Esophagus muscularis mucosa (tissue), 4 donors: ENCODE measurements at places on chromosomes 12 and 14. TPM values are rescaled to one million over a fixed set of nuclear protein-coding genes. Genes with fewer than 3 reads are reported as not detected.
A peak's percentile ranks its signal among the peaks of the same experiment; 100 is the strongest.

CCDC85C gene
- 17.9 TPM for total RNA-seq

CLEC1A gene
- 1.7 TPM for total RNA-seq

DLK1 gene
- total RNA-seq: not detected

DNA sequence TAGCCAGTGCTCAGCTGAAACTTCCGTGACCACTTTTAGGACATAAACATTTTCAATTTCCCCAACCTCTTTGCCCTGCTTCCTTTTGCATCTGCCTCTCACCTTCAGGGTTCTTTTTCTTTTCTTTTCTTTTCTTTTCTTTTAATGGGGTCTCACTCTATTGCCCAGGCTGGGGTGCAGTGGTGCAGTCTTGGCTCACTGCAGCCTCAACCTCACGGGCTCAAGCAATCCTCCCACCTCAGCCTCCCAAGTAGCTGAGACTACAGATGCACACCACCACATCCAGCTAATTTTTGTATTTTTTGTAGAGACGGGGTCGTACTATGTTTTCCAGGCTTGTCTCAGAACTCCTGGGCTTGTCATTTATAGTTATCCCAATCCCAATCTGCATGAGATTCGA lies 4.7 kb upstream of the LRP10 start:
- no peaks in the 10 kb centered on the region for H3K36me3 ChIP-seq
- H3K4me1 ChIP-seq: peaks cover 25% of the 10 kb centered on the region
- no peak overlapping the region for H3K27ac ChIP-seq
- no peaks in the 10 kb centered on the region for H3K27me3 ChIP-seq
- no peak overlapping the region for H3K4me3 ChIP-seq

GRCh38 chr12:25771041-25771440 lies 187.4 kb upstream of the RASSF8 start:
- H3K27me3 ChIP-seq: no peaks in the 10 kb centered on the region
- no peaks in the 10 kb centered on the region for H3K36me3 ChIP-seq
- no peak overlapping the region for H3K27ac ChIP-seq
- DNase-seq: no peak
- no peaks in the 10 kb centered on the region for H3K4me1 ChIP-seq

- H3K27ac ChIP-seq: peak overlapping the region; percentile 78
- no peaks in the 10 kb centered on the region for H3K27me3 ChIP-seq
- H3K4me3 ChIP-seq: peak overlapping the region; percentile 69
- H3K36me3 ChIP-seq: no peaks in the 10 kb centered on the region
- no peak for DNase-seq
These were observed 1.3 kb downstream of the HOXC5 start for GRCh38 chr12:54033980-54034784.

- no peak for DNase-seq
- no peak overlapping the region for H3K27ac ChIP-seq
- H3K27me3 ChIP-seq: no peaks in the 10 kb centered on the region
These were observed 2.6 kb upstream of the CNOT2 start for GRCh38 chr12:70240673-70241072.

GRCh38 chr12:630656-631632 lies 32.3 kb downstream of the NINJ2 start:
- no peak for DNase-seq
- H3K27ac ChIP-seq: peak overlapping the region; percentile 82
- H3K4me3 ChIP-seq: peak overlapping the region; percentile 23
- H3K36me3 ChIP-seq: no peaks in the 10 kb centered on the region

GRCh38 chr14:90293766-90294730 lies 37.7 kb downstream of the NRDE2 start:
- DNase-seq: no peak
- H3K4me1 ChIP-seq: peaks cover 1% of the 10 kb centered on the region
- no peaks in the 10 kb centered on the region for H3K27me3 ChIP-seq
- H3K27ac ChIP-seq: no peak overlapping the region

DNA sequence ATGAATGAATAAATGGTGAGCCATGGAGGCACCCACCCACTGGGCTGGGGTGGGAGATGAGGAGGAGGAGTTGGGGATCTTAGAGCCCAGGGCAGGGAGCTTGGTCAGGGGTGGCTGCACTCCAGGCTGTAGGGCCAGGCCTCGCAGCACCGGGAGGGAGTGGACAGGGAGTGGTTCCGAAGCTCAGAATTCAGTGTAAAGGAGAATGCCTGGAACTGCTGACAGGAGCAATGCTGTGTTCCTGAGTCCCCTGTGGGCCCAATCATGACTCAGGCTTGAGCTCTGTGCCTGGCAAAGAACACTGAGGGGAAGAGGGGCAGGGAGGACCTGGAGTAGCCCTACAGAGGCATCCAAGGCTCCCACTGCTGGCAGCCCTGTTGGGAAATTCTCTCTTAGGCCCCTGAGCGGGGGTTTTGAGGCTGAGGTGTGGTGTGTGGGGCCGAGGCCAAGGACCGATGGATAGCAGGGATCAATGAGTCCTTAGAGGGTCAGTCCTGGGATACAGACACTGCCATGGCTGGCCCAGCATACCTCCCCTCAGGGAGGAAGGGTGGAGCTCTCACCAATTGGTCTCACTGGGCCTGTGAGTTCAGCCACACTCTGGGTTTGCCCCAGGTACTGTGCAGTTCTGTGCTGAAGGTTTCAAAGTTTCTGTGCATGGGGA lies 9.5 kb upstream of the RABGGTA start:
- H3K4me3 ChIP-seq: no peak overlapping the region
- no peak for DNase-seq
- H3K4me1 ChIP-seq: no peaks in the 10 kb centered on the region
- no peak overlapping the region for H3K27ac ChIP-seq
- no peaks in the 10 kb centered on the region for H3K27me3 ChIP-seq
- H3K36me3 ChIP-seq: no peaks in the 10 kb centered on the region

- no peaks in the 10 kb centered on the region for H3K36me3 ChIP-seq
- H3K4me3 ChIP-seq: no peak overlapping the region
- H3K27me3 ChIP-seq: peaks cover 10% of the 10 kb centered on the region
- peaks cover 32% of the 10 kb centered on the region for H3K4me1 ChIP-seq
These were observed 2.3 kb downstream of the HOXC12 start for GRCh38 chr12:53956914-53957536.
